ENCODE measurements at places on chromosomes 16 and 17. TPM values are rescaled to one million over a fixed set of nuclear protein-coding genes. Genes with fewer than 3 reads are reported as not detected.
A peak's percentile ranks its signal among the peaks of the same experiment; 100 is the strongest.

Gene CDC6
- 140 TPM for total RNA-seq

Gene G6PC1
- not detected for total RNA-seq

Gene KRT39
- total RNA-seq: not detected

Gene TERB1
- not detected for total RNA-seq

Gene CBLN1
- 6.3 TPM for total RNA-seq

Gene MYH3
- total RNA-seq: 0.99 TPM

Gene TIGD7
- 7.0 TPM for total RNA-seq

Gene BTBD17
- 7.0 TPM for total RNA-seq

Gene PLLP
- total RNA-seq: 2.3 TPM

Gene GLIS2
- 17.4 TPM for total RNA-seq

Gene CCL14
- not detected for total RNA-seq

DNA sequence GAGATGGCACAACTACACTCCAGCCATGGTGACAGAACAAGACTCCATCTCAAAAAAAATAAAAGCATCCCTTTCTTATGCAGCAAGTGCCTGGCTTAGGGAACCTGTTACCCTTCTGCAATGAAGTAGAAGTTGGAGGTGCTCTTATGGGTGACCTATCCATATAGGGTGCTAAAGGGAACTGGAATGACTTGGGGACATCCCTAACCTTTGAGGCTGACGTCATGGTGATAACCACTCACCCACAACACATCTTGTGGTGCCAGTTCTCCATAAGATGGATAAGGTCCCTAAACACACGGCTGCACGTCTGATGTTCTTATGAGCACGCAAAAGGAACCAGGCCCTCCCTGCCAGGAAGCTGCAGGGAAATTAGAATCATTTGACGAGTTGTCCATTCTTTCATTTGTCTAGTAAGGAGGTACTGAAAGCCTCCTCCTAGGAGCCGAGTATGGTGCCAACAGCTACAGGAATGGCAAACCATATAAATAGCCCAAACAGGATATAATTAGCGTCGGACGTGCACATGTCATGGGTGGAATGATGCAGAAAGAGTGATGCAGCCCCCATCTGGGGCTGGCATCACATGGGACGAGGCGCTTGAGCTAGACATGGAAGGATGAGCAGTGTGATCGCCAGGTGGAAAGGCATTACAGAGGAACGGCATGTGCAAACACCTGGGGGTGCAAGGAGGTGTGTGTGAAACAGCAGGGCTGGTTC is 52.5 kb downstream of the ARHGAP27 start:
- DNase-seq: no peak
- H3K27ac ChIP-seq: no peak overlapping the region
- H3K4me1 ChIP-seq: peaks cover 12% of the 10 kb centered on the region
- H3K4me3 ChIP-seq: no peak overlapping the region
- H3K36me3 ChIP-seq: no peaks in the 10 kb centered on the region
- no peaks in the 10 kb centered on the region for H3K27me3 ChIP-seq

- no peak overlapping the region for H3K4me3 ChIP-seq
- H3K36me3 ChIP-seq: no peaks in the 10 kb centered on the region
- H3K4me1 ChIP-seq: peaks cover 7% of the 10 kb centered on the region
- no peak overlapping the region for H3K27ac ChIP-seq
- DNase-seq: no peak
These were observed 3.2 kb upstream of the C1QTNF1 start for GRCh38 chr17:79020631-79021301.

DNA sequence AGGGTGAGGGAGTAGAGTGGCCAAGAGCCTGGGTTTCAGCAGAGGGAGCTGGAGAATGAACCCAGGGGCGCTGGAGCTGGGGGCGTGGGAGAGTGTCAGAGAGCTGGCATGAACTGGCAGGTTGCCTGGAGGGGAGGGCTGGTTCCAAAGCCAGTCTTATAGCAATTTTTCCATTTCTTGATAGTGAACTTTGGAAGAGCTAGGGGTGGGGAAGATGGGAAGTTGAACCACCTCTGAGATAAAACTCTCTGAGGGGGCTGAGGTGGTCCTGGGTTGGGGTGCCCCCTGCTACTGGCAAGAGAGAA is 36.9 kb downstream of the ADGRG5 start:
- no peaks in the 10 kb centered on the region for H3K36me3 ChIP-seq
- no peaks in the 10 kb centered on the region for H3K4me1 ChIP-seq
- no peak overlapping the region for H3K4me3 ChIP-seq

- no peaks in the 10 kb centered on the region for H3K4me1 ChIP-seq
- no peaks in the 10 kb centered on the region for H3K27me3 ChIP-seq
- no peaks in the 10 kb centered on the region for H3K36me3 ChIP-seq
- no peak overlapping the region for H3K27ac ChIP-seq
- no peak for DNase-seq
These were observed 27.7 kb upstream of the IL21R start for GRCh38 chr16:27374221-27374803.

DNA sequence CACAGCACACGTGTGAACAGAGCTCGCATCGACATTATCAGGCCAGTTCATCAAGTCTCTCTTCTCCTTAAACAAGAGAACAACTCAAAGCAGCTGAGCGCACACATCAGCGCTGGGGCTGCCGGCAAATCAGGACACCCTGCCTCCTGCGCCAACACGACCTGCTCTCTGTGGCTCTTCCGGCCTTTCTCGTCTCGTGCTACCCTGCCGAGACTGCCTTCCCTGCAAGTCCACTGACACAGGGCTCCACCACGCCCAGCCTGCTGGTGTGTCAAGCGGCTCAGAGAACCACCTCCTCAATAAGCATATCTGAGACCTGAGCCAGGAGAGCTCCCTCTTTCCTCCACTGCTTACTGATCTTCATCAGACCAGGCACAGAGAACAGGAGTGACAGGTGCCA is 96.9 kb downstream of the ZNF778 start:
- H3K27me3 ChIP-seq: no peaks in the 10 kb centered on the region
- no peak overlapping the region for H3K4me3 ChIP-seq
- H3K36me3 ChIP-seq: peaks cover 2% of the 10 kb centered on the region
- no peaks in the 10 kb centered on the region for H3K4me1 ChIP-seq

- H3K4me3 ChIP-seq: no peak overlapping the region
- no peak overlapping the region for H3K27ac ChIP-seq
- H3K4me1 ChIP-seq: no peaks in the 10 kb centered on the region
These were observed 62.5 kb downstream of the CYLD start for GRCh38 chr16:50804290-50804907.

DNA sequence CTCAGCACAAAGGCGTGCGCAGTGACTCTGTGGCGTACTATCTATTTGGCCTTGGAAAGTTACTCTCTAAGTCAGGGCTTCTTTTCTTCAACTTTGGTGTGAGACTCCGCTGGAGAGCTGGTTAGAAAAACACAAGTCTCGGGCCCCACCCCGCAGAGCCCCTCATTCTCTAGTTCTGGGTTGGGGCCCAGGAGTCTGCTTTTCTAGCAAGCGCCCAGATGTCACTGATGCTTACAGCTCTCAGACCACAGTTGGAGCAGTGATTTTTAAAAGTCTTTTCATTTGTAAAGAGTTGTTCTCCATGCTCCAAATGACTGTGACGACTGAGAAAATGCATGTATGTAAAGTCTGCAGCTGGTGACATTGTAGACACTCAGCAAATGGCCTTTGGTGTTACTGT is 582.3 kb downstream of the WWOX start:
- no peaks in the 10 kb centered on the region for H3K36me3 ChIP-seq
- no peak overlapping the region for H3K4me3 ChIP-seq
- H3K27me3 ChIP-seq: no peaks in the 10 kb centered on the region
- DNase-seq: no peak

GRCh38 chr16:5466551-5466950 is 369.0 kb upstream of the EEF2KMT start:
- no peaks in the 10 kb centered on the region for H3K36me3 ChIP-seq
- no peak overlapping the region for H3K27ac ChIP-seq
- H3K4me3 ChIP-seq: no peak overlapping the region
- no peaks in the 10 kb centered on the region for H3K4me1 ChIP-seq
- no peak for DNase-seq
- H3K27me3 ChIP-seq: no peaks in the 10 kb centered on the region

GRCh38 chr16:81779536-81780320 is 637 bp downstream of the PLCG2 start:
- no peaks in the 10 kb centered on the region for H3K36me3 ChIP-seq
- no peak overlapping the region for H3K27ac ChIP-seq
- no peaks in the 10 kb centered on the region for H3K4me1 ChIP-seq
- H3K4me3 ChIP-seq: peak overlapping the region; percentile 59

GRCh38 chr16:21339941-21340340 is 61.9 kb upstream of the CRYM start:
- no peak overlapping the region for H3K4me3 ChIP-seq
- no peak for DNase-seq
- no peaks in the 10 kb centered on the region for H3K4me1 ChIP-seq
- no peaks in the 10 kb centered on the region for H3K36me3 ChIP-seq
- H3K27ac ChIP-seq: no peak overlapping the region
- no peaks in the 10 kb centered on the region for H3K27me3 ChIP-seq

DNA sequence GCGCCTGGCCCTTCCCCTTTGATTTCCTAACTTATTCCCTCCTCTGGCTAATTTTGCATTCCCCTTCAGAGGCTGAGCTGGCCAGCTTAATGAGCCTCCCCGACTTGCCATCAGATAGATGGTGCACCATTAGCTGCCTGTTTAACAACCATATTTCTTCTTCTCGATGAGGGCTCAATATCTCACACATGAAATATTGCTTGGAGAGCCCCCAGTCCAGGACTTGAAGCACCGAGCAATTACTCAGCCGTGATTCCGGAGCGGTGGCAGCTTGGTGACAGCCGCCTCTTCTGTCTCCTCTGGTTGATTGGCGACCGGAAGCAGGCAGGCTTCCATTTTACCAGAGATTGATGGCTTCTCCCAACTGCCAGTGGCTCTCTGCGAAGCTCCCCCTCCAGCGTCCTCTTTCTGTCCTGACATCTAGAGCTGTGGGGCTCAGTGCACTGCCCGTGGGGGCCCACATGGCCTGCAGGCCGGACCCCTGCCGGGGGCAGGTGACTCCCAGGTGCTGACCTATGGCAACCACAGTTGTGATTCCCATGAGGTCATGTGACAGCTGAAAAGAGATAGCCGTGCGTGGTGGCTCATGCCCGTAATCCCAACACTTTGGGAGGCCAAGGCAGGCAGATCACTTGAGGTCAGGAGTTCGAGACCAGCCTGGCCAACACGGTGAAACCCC is 133.7 kb upstream of the SEC14L1 start:
- H3K4me1 ChIP-seq: peaks cover 2% of the 10 kb centered on the region
- H3K27me3 ChIP-seq: no peaks in the 10 kb centered on the region
- no peak overlapping the region for H3K27ac ChIP-seq
- H3K36me3 ChIP-seq: no peaks in the 10 kb centered on the region
- no peak for DNase-seq

GRCh38 chr17:6495450-6496115 is 51.3 kb downstream of the PIMREG start:
- peaks cover 15% of the 10 kb centered on the region for H3K4me1 ChIP-seq
- H3K27me3 ChIP-seq: no peaks in the 10 kb centered on the region
- no peak for DNase-seq
- H3K36me3 ChIP-seq: no peaks in the 10 kb centered on the region
- H3K4me3 ChIP-seq: peak overlapping the region; percentile 40
- H3K27ac ChIP-seq: no peak overlapping the region

DNA sequence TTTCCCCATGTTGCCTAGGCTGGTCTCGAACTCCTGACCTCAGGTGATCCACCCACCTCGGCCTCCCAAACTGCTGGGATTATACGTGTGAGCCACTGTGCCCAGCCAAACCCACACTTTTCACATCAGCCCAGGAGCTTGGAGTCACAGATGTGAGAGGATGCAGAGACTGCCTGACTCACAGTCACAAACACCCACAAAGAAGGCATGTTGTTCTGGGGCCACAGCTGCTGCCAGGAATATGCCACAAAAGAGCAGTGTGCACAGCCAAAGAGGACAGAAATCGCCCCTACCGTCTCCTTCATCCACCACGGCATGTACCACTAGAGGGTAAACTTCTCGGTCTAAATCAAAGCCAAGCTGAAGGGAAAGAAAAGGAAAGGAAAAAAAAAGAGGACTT is 25.1 kb upstream of the FOXJ1 start:
- no peak overlapping the region for H3K27ac ChIP-seq
- H3K36me3 ChIP-seq: no peaks in the 10 kb centered on the region
- no peaks in the 10 kb centered on the region for H3K4me1 ChIP-seq
- H3K27me3 ChIP-seq: no peaks in the 10 kb centered on the region

Data from H1 (cell line).